ENCODE measurements at places on chromosomes 1 and 21.

DNA sequence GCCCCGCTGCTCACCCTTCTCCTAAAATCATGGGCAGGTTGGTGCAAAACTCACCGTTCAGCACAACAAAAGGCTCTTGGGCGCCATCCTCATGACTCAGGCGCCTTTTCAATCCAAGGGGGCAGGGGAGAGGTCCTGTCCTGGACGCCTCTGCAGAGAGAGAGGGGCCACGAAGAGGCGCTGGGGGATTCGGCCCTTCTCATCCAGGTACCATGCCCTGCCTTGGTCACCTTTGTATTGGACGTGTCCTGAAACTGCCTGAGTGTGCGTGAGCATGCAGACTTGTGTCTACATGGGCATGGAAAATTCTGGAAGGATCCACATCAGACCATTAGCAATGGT is 53.5 kb downstream of the SLC37A1 start:
- no peak for DNase-seq

DNA sequence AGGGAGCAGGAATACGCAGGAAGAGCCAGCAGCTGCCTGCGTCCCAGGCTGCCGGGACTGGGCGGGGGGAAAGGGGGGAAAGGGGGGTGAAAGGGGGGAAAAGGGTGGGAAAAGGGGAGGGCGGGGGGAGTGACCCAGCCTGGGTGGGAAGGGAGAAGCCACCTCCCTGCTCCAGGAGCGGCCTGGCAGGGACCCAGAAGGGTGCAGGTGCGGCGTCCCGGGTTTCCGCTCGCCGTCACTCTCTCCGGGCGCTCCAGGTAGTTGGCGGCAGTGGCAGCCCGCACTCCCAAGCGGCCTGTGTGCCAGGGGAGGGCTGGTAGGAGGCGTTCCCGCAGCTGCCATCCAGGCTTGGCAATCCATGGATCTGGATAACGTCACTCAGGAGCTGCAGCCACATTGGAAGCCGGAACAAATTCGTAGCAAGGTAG is 141.0 kb upstream of the NGF start:
- DNase-seq, result no peak

- no peak for DNase-seq
Measured at GRCh38 chr1:195791796-195792195, 816.4 kb downstream of the KCNT2 start.

GRCh38 chr1:180598333-180598974 is 33.4 kb upstream of the XPR1 start:
- DNase-seq, result no peak

GRCh38 chr1:26690576-26691031 is 5.2 kb upstream of the ARID1A start:
- no peak for DNase-seq

- no peak for DNase-seq
Measured at GRCh38 chr21:42153746-42154145, 65.2 kb upstream of the ABCG1 start.

- no peak for DNase-seq
Measured at GRCh38 chr1:1591452-1591851, 8.5 kb downstream of the FNDC10 start.

- no peak for DNase-seq
Measured at GRCh38 chr1:1014799-1015681, 1.7 kb downstream of the ISG15 start.

GRCh38 chr1:161080441-161081405 is 8.6 kb downstream of the NECTIN4 start:
- no peak for DNase-seq

- no peak for DNase-seq
Measured at GRCh38 chr21:26965040-26965906, 1.6 kb downstream of the ADAMTS5 start.

GRCh38 chr1:61255358-61255703 is 173.0 kb downstream of the NFIA start:
- no peak for DNase-seq

GRCh38 chr1:231951374-231951773 is 324.8 kb downstream of the DISC1 start:
- no peak for DNase-seq

DNA sequence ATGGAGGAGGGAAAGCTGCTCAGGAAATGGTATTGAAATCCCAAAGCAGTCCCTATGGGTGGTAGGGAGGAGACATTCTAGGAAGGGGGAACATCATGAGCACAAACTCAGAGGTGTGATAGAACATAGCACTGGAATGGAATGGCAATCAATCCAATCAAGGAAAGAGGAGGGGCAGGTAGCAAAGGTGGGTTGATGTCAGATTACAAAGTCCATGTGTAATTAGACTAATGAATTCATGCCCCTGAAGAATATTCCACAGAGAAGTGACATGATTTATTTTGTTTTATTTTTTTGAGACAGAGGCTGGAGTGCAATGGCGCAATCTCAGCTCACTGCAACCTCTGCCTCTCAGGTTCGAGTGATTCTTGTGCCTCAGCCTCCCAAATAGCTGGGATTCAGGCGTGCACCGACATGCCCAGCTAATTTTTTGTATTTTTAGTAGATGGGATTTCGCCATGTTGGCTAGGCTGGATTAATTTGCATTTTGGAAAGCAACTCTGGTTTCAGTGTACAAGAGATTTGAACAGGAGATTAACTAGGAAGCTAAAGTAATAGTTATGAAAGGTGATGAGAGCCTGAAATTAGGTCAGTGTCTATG is 36.1 kb downstream of the DEGS1 start:
- no peak for DNase-seq

GRCh38 chr1:169750041-169750440 is 16.2 kb upstream of the SELE start:
- no peak for DNase-seq

DNA sequence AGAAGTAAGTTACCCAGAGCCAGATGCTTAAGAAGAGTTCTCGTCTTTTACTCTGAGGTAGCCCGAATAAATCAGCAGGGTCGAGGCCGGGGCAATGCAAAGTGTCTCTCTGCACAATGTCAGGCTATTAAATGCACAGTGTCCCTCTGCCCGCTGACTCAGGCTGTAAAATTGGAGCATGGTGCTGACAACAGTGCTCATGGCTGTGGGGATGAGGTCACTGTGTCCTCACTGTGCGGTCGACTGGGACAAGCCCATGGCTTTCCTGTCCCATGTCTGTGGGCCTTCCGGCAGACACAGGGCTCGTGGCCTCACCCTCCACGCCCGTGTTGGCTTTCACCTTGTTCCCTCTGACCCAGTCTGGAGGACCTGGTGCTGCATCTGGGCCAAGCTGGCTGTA is 14.6 kb upstream of the SLC2A1 start:
- DNase-seq, result no peak

GRCh38 chr1:90763930-90764329 is 46.8 kb upstream of the BARHL2 start:
- no peak for DNase-seq

DNA sequence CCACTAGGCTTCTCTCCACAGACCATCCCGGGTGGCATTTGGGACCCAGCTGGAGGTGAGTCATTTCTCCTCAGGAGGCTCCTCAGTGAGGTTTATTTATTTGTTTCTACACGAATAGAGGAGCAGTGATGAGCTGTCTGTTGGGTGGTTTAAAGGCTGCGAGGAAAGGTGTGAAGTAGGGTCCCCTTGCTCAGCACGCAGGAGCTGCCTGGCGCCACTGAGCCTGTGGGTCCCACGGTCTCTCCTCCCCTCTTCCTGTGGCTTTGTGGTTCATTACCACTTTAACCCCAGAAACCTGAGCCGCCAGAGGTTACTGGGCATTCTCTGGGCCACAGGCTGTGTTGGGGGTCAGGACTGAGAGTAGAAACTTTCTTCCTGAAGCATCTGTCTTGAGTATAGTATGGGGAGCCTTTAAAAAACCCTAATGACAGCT is 39.9 kb downstream of the IL6R start:
- no peak for DNase-seq

Measured in B cell (primary cell).